ENCODE measurements at places on chromosomes 1 and 21.

- DNase-seq: no peak
These were observed 87.0 kb upstream of the WARS2 start for GRCh38 chr1:119227456-119227855.

DNA sequence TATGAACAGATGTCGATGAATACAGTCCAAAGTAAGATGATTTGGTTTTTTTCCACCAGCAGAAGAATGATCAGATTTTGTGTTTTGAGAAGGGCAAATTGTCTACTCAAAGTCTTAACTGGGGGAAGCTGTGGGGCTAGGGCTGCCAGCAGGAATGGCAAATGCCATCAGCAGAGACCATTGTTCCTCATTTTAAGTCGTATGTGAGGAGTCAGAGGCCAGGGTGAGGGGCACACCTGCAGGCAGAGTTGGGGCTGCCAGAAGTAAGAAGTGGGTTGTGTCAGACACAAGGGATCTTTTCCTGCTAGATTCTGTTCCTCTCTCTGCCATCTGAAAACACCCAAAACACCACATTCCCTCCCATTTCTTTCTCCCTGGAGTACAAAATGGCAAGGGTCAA lies 8.7 kb downstream of the PARK7 start:
- DNase-seq: no peak

- DNase-seq: no peak
These were observed 27.2 kb upstream of the SHISA4 start for GRCh38 chr1:201861448-201861847.

DNA sequence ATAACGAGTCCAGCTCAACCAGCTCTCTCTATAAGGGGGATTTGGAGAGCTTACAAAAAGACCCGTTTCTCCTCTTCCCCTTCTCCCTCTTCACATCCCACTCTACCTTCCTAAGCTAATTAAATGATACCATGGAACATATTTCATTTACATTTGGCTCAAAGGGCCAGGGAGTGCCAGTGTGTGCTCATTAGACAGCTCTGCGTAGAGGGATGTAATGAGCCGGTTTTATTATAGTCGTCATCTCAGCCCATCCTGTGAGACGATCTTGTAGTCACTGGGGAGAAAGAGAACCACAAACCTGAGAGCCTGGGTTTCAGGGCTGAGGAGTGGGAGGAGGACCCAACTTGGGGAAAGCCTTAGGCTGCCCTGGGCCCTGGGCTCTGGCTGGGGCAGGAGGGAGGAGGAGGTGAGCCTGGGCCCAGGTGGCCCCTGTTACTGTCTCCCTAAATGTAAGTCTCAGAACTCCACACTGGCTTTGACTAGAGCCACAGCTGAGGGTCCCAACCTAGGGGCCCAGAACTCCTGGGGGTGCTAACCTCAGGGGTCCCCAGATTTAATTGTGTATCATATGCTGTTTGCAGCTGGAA lies 354.6 kb downstream of the MATN1 start:
- DNase-seq: no peak

- DNase-seq: no peak
These were observed 13.6 kb downstream of the FHAD1 start for GRCh38 chr1:15260418-15261154.

DNA sequence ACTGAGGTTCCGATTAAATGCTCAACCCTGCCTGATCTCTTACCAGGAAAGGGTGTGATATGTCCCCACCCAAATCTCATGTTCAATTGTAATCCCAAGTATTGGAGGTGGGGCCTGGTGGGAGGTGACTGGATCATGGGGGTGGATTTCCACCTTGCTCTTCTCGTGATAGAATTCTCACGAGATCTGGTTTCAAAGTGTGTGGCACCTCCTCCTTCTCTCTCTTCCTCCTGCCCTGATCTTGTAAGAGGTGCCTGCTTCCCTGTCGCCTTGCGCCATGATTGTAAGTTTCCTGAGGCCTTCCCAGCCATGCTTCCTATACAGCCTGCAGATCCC lies 34.9 kb downstream of the RSPH1 start:
- peak; percentile 20 for DNase-seq

All from activated CD8-positive, alpha-beta T cell treated with anti-CD3 and anti-CD28 coated beads for 36 hours (primary cell).